WTC11 (cell line): ENCODE measurements at places on chromosomes 1 and 21. TPM values are rescaled to one million over a fixed set of nuclear protein-coding genes. Genes with fewer than 3 reads are reported as not detected.

DNA sequence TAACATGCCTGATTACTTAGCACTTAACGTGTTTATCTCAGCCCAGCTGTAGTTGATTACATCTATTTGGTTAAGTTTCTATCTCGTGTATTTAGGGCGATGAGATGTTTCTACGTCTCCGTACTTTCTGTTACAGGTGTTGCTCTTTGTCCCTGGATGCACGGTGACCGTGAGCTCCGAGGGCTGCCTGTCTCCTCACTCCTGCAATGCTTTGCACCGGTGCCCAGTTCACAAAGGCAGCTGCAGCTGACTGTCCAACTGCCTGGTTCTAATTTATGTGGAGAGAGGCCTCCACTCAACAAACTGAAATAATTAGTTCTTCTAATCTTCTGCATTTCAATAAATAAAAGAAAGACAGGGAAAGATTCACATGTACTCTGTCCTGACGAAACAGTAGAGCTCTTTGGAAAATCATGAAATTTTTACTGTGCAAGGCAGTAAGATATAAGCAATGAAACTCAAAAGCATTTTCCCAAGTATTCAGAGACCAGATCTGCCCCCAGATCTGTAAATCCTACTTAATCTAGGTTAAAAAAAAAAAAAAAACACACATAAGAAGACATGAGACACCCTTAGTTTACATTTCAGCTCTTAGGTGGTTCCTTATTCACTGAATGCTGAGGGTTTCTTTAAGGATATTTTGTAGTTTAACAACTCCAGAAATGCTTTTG, 108.2 kb downstream of the TGFBR3 start:
- DNase-seq: no peak

DNA sequence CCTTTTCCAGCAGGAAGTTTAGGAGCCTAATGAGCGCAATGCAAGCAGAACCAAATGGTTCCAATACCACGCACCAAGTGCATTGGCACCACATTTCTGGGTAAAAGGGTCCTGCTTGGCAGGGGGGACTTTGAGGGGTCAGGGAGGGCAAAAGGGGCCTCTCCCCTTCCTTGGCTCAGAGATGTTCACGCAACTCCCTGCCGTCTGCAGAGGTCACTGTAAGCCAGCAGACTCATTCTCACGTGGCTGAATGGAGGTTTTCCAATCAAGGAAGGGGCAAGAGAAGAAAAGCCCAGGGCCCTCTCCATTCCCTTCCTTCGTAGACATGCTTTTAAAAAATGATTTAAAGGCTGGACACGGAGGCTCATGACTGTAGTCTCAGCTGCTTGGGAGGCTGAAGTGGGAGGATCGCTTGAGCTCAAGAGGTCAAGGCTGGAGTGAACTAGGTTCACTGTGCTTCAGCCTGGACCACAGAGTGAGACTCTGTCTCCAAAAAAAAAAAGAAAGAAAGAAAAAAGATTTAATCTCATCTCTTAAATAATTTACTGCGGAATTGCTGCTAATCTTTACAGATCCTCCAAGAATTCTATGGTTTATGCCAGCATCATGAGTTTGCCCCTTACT, 80.3 kb downstream of the RUNX3 start:
- DNase-seq: no peak

DNA sequence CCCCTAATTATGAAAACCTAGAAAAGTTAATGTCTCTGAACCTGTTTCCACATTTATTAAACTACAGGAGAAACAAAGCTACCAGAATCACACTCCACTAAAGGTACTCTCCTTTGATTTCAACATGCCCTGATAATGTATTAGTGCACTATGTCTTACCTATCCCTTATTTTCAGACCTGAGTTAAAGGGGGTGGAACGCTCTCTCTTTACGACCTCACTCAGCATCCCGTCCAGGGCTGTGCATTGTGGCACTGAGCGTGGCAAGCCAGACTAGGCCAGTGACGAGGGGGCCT, 678 bp downstream of the LSM10 start:
- no peak for DNase-seq

DNA sequence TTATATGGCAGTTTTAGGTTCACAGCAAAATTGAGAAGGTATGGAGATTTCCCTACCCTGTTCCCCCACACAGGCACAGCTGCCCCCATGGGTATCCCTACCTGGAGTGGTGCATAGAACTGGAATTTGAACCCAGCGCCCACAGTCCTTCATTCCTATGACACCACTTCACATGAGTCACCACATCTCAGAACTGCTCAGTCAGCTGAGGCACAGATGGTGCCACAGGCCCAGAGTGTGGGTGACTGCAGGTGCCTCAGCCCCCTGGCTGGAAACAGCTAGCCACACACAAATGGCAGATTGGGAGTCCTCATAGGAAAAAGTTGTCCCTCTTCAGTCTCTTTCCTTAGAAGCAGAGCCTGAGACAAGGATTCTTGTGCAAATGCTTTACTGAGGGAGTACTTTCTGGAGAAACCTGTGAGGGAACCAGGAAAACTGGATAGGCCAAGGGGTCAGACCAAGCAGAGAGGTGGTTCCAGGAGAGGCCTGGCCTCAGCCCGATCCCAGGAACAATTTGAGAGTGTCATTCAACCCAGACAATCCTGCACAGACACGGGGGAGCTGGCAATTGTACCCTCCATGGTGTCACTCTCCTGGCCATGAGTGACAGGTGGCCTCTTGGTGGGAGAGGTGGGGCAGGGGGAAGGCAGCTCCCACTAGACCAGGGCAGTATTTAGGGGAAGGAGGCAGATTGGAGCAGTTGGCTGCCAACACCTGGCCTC, 6.9 kb downstream of the PLA2G2D start:
- DNase-seq: no peak

DNA sequence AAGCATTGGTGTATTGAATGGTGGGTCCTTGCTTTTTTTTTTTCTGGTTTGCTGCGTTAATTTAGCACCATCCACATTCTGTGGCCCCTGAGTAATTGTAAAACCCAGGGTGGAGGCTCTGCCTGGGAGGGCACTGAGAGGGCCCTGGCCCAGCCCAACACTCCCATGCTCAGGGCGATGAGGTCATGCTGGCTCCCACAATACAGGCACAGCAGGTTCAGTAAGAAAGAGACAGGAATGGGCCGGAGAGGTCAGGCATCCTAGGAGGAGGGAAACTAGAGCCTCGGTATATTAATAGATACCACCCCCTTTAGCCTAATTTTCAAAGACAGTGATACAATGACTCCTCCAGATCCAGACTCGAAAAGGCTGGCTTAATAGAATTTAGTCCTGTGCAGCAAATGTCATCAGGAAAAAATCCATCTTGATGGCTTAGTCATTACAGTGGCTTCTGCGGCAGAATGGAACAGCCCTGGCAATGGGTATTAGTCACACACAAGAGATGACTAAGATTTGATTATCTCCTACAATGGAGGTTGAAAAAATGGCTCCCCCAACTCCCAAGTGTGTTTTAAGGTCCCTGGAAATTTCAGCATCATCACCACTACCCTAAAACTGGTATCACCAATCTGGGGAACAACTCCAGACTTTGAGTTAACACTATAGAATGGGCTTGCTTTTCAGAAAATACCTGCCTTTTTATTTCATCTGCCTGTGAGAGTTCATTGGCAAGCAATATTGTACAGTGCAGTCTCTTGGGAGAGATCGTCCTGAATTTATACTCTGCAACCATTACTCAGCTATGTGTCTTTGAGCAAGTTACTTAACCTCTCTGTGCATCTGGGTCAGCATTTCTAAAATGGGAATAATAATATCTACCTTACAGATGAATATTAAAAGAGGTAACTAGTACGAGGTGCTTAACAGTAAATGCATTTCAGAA, 43.9 kb upstream of the LYST start:
- peak; percentile 40 for DNase-seq

DNA sequence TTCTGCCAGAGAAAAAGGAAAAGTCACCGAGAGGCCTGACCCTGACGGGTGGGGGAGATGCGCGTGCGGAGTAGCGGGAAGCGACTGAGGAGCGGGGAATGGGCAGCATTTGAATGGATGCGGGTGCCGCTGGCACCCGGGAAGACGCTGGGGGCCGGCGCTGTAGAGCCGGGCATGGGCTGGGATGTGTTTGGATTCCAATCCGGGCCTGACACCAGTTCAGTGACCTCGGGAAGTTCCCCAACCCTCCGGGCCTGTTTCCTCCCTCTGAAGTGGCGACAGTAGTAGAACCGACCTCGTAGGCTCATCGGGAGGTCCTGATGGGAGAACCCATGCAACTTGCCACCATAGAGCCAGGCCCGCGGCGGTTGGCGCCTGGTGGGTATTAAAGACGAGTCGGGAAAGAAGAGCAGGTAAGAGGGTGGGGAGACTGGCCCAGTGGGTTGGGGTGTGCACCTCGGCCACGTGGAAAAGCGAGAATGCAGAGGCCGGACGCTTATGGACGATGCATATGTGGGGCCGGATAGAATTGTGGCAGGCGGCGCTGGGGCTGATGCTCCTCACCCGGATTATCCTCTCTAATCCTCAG, 642 bp upstream of the SLC16A1 start:
- no peak for DNase-seq

DNA sequence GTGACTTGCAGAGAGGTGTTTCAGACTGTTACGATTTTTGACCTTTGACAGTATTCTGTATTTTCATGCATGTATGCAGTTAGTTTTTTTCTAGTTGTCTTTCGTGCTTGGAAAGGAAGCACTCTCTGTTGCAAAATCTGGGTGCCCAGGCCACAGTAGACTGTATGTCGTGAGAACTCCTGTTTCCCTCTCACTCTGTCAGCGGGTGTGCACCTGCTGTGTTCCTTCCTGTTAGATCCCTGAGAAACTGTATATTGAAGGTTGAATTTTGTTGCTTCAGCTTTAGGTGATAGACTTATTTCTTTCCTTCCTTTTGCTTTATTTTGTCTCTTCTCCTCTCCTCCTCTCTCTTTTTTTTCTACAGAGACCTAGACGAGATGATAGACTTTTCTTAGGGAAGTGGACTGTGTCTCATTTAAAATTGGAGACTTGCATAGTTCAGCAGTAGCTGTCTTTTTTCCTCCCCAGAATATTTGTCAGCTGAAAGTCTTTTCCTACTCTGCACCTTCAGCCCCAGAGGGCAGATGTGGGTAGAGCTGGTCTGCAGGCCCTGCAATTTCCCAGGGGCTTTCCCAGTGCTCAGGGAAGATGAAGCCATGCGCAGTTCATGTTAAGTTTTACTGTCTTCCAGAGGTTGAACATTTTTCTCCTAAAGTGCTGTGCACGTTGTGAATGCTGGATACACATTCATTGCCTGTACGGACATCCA, 1.4 kb downstream of the TRAPPC10 start:
- no peak for DNase-seq

DNA sequence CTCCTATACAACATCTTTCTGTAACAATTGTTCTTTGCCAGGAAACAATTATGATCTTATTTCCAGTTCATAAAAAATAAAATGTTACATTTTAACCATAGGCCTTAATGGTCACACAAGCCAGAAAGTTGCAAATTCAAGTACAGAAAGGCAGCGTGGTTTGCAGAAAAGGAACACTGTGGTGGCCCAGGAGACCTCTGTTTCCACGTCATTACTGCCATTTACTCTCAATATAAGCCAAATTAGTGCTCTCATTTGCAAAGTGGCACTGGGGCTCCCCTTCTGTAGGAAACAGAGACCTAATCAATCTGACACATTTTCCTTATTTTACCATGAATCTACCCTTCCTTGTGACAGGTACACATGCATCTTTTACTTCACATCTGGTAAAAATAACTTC, 79.3 kb upstream of the TLR5 start:
- DNase-seq: no peak

GRCh38 chr1:248850536-248851251, 8.2 kb downstream of the ZNF692 start:
- DNase-seq: no peak

- no peak for DNase-seq
Measured at GRCh38 chr1:209715314-209715713, 10.7 kb downstream of the HSD11B1 start.

DNA sequence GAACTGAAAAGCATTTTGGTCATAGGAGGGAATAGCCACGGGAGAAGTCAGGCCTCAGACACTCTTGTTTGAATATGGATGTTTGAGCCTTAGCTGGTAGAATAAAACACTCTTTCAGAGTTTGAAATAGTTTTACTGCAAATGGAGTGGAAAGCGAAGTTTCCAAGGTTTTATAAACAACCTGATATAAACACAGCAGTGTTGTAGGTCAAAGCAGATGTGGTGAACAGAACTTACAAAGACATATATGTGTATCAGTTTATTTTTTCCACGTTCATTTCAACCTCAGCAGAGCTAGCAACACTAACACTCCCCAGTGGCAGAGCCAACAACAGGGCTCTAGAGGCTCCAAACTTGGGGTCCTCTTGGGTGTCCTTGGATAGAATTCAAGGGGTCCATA, 89.9 kb downstream of the WLS start:
- DNase-seq: no peak

DNA sequence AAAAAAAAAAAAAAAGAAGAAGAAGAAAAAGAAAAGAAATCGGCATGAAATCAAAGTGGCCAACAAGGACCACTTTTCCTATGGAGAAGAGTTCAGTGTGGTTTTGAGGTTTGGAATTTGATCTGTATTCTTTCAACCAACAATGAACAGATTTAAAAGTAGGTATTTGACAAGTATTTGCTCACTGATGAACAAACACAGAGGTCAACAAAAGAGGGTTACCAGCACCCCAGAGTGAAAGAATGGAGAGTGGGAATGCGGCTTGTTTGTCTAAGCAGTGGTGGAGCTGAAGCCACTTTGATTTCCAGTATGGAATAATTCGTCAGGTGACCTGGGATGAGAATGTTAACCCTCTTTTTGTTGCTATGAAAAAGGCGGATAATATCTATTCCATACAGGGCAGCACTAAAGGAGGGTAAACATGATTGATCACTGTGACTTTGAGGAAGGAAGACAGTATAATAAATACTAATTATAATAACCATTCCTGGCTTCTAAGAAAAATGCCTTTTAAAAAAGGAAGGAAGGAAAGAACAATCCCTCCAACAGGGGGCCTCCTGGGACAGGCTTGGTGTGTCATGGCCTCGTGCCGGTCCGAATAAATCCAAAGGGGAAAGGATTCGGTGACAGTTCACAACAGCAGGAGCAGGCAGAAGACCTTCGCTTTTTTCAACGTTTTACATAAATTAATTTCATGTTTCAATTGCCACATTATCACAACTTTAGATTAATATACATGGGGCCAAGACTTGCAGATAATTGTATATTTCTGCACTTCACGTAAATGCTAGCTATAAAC, 37.2 kb upstream of the SIM2 start:
- peak; percentile 51 for DNase-seq

DNA sequence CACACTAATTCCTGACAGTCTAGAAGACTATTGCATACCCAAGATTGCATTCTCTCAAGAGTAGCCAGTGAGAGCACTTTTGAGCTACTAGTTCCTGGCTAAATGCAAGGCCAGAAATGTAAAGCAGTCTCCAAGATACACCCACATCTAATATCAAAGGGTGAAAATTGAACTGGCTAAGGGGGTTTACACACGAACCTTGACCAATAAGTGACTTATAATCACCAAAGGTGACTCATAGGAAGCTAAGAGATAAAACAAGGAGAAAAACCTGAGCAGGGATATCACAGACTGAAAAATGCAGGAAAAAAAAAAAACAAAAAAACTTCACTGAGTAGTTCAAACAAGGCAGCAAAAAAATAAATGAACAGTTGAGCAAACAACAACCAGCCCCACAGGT, 172.2 kb upstream of the RRP15 start:
- DNase-seq: no peak

GRCh38 chr21:7916329-7917303, 2604.8 kb upstream of the TPTE start:
- DNase-seq: no peak

- DNase-seq: no peak
Measured at GRCh38 chr1:151892190-151892589, 17.1 kb downstream of the THEM4 start.

- DNase-seq: peak; percentile 41
Measured at GRCh38 chr1:155003227-155003765, 694 bp downstream of the ZBTB7B start.

EXTL2 gene
- total RNA-seq: 36.4 to 41.0 TPM (median 37.8 TPM) in 3 replicates

GBP1 gene
- total RNA-seq: 0.20 to 0.44 TPM in 2 of 3 replicates, not detected in the other

PDZK1 gene
- 0.57 to 0.77 TPM (median 0.57 TPM) in 3 replicates for total RNA-seq
